NCI-H2081 (cell line): ENCODE measurements at places on chromosomes 1 and 21.

- no peak for DNase-seq
These were observed 162.3 kb upstream of the CAMK1G start for GRCh38 chr1:209421186-209421585.

- DNase-seq, result no peak
These were observed 127.9 kb upstream of the MROH9 start for GRCh38 chr1:170807432-170807831.

DNA sequence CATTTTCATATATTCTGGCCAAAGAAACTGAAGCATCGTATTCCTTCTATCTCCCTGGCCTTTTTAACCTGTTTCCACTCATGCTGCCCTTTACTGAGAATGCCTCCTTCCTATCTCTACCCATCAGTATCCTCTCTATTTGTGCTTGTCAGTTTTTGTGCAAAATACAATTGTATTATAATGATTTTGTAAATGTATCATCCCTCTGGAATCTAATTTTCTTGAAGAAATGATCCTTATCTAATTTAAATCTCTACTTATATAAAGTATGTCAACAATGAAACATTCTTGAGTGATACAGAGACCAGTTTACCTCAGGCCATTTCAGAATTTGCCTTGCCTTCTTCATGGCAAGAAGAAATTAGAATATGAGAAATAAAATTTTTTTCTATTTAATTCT lies 59.0 kb upstream of the TEKT2 start:
- DNase-seq, result no peak

GRCh38 chr1:107593501-107594209 lies 371.3 kb downstream of the VAV3 start:
- DNase-seq, result no peak

GRCh38 chr1:151739590-151740355 lies 18.5 kb downstream of the RIIAD1 start:
- DNase-seq, result no peak

DNA sequence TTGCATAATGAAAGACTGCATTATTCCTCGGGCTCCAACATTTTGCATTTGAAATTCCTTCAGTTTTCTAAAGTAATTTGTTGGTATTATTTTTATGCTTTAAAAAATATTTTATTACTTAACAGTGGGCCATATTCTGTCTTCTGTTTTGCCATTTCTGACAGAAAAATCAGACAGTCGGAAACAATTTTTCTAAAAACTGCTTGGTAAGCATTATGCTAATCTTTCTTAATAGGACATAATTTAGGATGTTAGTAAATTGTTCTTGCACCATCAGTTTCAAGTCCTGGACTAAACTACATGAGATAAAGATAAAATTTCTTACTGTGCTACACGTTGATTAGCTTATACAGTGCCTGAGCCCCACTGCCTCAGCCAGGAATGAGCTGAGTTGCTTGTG lies 11.2 kb downstream of the RGL1 start:
- DNase-seq, result no peak

DNA sequence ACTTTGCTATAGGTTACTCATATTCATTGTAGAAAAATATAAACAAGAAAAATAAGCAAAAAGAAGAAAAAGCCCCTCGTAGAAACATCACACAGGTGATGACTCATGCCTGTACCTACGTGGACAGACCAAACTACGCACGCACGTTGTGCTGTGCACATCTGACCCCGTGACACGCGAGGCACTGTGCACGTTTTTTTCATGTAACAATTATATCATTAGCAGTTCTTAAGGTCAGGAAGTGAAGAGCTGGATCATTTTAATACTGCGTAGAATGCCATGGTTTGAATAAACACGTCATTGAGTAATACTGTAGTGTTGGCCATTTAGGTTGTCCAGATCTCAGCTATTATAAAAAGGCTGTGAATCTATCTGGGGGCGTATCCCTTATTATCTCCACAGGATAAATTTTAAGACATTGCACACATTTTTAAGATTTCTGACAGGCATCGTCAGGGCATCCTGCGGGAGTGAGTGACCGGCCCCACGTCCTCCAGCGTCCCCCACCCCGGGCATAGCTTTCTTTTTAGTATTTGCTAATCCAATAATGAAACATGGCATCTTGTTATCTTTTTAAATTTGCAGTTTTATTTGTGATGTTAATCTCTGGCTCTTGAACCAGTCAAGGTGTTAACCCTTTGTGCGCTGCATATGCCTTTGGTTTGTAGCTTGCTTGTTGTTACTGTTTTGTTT lies 23.4 kb upstream of the ADARB1 start:
- DNase-seq, result no peak

- DNase-seq, result peak; percentile 75
These were observed 9.8 kb downstream of the NHLH1 start for GRCh38 chr1:160376525-160377131.

GRCh38 chr1:32741413-32742198 lies 39.0 kb upstream of the SYNC start:
- peak; percentile 25 for DNase-seq

GRCh38 chr1:220990427-220991339 lies 111.4 kb downstream of the HLX start:
- DNase-seq, result no peak
